ENCODE measurements at places on chromosomes 5 and 9.

DNA sequence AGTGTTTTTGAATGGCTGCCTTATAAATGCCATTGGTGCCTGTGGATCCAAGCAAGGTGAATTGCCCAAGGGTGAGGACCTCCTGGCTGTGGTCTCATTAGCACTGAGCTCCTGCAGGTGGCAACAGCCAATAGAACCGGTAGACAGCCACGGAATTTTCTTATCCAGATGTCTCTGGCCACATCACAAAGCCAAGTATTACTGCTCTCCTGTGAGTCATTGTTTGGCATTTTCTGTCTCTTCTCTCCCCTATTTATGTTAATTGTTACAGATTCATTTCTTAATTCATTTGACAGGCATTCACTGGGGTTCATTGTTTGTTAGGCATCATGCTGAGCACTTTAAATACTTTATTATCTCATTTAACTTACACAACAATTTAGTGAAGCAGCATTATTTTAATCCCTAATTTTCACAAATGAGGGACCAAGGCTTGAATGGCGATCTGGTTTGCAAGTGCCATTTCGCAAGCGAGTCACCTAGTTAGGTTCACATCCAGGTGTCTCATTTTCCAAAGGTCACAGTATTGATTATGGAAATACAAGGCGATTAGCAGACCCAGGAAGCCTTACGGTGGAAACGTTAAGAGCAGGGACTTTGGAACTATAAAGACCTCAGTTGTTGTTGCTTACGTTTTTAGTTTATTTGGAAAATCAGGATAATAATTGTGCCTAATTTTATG lies 58.2 kb upstream of the DPYSL3 start:
- DNase-seq: no peak

GRCh38 chr5:151348789-151349188 lies 1.4 kb upstream of the SLC36A2 start:
- DNase-seq: no peak

DNA sequence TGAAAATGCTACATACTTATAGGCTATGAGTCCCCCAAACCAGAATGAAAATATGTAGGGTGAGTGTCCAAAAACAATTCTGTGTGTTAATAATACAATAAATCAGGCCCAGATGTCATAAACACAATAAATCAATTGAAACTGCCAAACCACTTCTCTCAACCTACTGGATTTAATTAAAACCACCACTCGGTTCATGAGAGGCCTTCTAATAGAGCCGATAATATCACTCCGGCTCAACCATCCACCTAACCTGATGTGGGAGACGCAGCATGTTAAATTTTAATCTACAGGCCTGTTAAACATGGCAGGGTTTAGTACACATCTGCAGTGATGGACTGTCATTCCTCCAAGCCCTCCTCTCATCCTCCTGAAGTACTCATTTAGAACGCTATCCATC lies 734.5 kb upstream of the ZNF608 start:
- no peak for DNase-seq

- DNase-seq: no peak
Measured at GRCh38 chr9:130331573-130331972, 66.0 kb downstream of the HMCN2 start.

- no peak for DNase-seq
Measured at GRCh38 chr5:89059274-89059673, 176.3 kb upstream of the MEF2C start.

- no peak for DNase-seq
Measured at GRCh38 chr9:123948286-123948685, 18.4 kb upstream of the DENND1A start.

DNA sequence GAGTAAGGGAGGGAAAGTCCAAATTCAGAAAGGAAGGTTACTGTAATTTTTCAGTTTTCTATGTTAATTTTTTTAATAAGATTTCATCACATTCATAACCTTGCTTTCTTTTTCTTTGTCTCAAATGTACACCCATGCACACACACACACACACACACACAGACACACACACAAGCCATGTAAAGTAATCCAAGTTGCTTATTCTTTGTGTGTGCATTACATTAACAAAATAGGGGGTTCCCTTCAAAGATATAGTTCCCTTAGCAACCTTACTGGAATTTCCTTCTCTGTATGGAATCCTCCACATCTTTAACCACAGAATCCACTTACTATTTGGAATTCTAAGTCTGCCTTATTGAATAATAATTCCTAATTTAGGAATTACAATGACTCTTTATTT lies 32.7 kb downstream of the ZNF366 start:
- no peak for DNase-seq

DNA sequence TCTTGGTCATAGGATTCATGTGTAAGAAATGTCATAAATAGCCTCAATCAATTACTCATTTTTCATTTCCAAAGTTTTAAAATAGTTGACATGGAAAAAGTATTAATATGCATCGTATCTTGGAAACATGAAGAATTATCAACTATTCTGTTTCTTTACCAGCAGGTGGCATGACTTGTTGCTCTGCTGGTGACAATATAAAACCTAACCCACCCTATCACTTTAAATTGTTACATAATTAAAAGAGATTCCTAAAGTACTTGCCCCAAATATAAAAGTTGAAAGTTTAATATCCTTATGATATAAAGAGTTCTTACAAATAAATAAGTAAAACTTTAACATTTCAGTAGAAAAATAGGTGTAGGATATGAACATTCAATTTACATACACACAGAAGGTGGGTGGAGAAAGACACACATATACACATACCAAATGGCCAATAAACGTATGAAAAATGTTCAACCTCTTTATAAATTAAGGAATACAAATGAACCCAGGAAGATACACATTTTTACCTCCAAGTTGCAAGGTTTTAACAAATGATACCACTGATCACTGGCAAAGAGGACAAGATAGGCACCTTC lies 30.6 kb downstream of the MAP1B start:
- DNase-seq: no peak

DNA sequence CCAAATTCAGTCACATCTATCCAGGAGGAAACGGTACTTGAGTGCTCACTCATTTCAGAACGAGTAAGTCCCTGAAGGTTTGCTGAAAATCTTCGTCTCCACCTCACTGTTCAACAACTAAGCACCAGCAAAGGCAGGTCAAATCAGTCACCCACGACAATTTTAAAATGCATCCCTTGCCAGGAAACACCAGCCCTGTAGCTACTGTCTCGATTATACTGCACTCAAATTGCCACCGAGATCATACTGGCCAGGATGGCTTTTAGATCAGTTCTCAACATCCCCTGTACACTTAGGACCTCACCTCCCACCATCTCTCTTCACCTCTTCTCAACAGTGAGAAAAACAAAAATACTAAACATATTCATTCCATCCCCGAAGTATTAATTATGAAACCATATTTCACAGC lies 298.6 kb downstream of the AGTPBP1 start:
- DNase-seq: no peak

- DNase-seq: no peak
Measured at GRCh38 chr9:72441848-72442607, 77.0 kb upstream of the ZFAND5 start.

DNA sequence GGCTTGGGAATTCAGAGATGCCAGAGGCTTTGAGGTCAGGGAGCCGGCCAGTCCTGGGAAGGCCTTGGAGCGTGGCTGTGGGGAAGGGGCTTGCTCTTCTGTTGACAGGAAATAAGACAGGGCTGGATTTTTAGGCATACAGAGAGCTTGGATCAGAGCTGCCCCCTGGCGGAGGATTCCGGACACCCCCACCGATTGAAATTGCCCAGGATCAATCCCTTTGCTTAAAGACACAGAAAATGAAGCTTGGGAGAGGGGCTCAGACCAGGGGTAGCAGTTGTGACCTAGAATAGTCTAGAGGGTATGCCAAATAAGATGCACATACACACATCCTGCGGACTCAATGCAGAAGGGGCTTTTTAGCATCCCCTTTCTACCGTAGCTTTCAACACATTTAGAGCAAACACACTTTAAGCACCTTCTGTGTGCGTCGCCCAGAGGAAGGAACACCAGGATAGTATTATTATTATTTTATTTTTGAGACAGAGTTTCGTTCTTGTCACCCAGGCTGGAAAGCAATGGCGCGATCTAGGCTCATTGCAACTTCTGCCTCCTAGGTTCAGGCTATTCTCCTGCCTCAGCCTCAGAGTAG lies 1.7 kb upstream of the NTMT1 start:
- peak; percentile 84 for DNase-seq

GRCh38 chr5:133839721-133840120 lies 128.7 kb downstream of the C5orf15 start:
- DNase-seq: no peak

DNA sequence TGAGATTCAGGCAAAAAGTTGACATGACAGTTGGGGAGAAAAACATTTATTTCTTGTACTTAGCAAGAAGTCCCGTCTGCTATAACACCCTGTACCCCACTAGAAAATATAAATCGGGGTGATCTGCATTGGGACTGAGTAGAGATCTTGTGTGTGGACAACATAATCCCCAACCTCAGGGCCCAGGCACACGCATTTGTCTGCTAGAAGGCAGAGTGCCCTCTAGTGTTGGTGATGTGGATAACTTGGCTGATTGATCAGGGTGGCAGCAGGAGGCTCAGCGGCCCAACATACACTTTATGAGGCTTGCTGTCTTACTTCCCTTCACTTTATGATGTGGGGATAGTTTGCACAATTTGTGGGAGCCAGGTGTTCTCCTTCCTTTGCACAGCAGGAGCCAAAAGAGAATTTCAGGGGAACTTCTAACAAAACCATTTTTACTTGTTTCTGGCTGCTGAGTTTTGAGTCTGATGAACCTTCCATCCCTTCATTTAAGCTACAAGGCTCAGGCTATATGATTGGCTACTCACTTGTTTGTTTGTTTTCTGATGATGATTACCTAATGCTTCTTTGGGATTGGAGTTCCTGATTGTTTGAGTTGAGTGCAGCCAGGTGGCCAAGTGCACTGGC lies 263.2 kb downstream of the DMAC1 start:
- peak; percentile 49 for DNase-seq

GRCh38 chr5:10289353-10289752 lies 18.3 kb downstream of the CMBL start:
- DNase-seq: no peak

- peak; percentile 12 for DNase-seq
Measured at GRCh38 chr9:36504156-36504555, 68.5 kb upstream of the MELK start.

DNA sequence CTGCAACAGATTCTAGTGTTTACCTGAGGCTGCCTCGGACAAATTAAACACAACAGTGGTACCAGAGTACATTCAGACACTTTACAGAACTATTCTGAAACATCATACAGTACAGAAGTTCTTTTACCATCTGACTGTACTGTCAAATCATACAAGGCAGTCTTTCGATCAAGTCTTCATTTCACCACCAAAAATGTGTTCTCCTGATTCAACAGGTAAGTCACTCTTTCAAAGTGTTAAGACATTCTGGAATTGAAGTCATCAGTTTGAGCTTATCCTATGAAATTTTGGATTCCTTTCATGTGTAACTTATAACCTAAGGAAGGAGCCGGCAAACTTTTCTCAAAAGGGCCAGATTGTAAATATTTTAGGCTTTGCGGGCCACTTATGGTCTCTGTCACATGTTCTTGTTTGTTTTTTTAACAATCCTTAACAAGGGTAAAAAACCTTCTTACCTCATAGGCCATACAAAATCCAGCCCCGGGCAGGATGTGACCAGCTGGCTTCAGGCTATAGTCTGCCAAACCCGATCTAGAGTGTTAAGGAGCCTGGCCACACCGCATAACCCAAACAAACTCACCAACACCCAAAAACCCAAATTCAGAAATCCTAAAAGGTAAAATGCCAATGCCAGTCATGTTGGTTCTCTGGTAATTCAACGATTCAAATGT lies 151.6 kb downstream of the DENND1A start:
- no peak for DNase-seq

DNA sequence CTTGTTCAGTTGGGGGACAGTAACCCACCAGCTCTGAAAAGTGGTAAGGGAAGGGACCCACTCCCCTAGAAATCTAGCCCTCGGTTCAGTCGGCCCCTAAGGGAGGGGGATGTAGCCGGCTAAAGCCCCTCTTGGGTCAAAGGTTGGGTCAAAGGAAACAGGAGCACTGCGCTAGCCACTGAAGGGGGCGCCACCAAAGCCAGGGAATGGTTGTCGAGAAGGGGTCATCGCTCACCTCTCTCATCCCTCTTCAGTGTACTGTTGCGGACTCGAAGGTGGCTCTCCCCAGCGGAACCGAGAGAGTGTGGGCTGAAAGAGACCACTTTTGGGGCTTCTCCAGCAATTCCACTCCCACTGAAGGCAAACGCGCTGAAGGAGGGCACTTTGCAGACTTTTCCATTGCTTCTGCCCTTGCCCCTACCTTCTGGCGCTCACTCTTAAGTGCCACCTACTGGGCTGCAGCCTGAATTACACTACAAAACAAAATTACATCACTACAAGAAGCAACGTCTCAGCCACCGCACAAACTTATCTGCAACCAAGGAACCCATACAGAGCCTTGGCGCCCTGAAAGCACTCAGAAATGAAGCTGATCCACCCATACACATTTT lies 396.9 kb downstream of the PDE4D start:
- peak; percentile 17 for DNase-seq

DNA sequence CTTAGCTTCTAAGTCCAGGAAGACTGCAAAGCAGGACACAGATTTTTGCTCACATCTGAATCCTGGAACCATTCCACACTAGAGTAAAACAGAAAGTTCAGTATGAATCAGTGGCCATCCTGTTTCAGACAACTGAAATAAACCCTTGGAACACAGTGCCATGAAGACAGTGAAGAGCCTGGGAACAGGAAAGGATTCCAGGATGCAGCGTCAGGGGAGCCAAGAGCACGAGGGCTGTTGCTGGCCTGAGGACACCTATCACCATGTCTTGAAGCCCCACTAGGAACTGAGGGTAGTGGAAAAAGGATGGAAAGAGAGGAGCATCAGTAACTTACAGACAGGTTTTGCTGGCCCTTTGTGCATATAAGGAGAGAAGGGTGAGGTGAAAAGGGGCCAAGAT lies 115.3 kb upstream of the FSTL4 start:
- DNase-seq: no peak

- DNase-seq: no peak
Measured at GRCh38 chr9:127767909-127768331, 10.5 kb downstream of the SH2D3C start.

- no peak for DNase-seq
Measured at GRCh38 chr9:124761196-124761595, 9.9 kb downstream of the NR6A1 start.

DNA sequence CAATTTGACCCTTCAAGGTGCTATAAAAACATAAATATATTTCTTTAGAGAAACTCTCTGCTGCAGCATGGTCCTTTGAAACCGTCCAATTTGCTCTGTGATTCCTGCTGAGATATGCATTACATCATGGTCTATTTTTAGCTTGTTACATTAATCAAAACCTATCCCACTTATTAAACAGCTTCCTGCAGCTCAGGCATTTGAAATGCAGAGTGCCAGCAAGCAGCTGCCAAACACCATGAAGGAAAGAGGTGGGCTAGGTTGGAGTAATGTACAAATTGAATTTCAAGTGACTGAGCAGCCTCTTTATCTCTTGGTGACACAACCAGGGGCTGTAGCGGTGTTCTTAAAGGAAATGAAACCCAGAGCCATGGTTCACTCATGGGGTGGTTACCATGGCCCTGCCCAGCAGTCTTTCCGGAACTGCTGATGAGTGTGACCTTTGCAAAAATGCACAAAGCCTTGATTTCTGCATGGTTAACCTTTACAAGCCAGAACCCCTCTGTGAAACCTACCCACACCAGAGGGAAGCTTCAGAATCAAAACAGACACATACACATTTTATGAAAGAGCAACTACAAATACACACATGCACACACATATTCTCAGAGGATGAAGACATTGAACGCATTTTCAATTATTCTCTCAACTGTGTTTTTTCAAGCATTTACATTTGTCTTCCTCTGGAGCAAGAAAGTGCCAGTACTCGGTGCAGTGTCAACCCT lies 155.8 kb upstream of the ZNF608 start:
- DNase-seq: no peak

All from activated CD4-positive, alpha-beta memory T cell treated with anti-CD3 and anti-CD28 coated beads for 36 hours (primary cell).